Fibroblast of skin of right quadriceps (primary cell): ENCODE measurements at places on chromosomes 11 and 22.

- no peak for DNase-seq
Observed at GRCh38 chr22:26906464-26906863, 249.1 kb downstream of the MIAT start.

GRCh38 chr22:44395118-44396005 lies 82.6 kb upstream of the SHISAL1 start:
- no peak for DNase-seq

DNA sequence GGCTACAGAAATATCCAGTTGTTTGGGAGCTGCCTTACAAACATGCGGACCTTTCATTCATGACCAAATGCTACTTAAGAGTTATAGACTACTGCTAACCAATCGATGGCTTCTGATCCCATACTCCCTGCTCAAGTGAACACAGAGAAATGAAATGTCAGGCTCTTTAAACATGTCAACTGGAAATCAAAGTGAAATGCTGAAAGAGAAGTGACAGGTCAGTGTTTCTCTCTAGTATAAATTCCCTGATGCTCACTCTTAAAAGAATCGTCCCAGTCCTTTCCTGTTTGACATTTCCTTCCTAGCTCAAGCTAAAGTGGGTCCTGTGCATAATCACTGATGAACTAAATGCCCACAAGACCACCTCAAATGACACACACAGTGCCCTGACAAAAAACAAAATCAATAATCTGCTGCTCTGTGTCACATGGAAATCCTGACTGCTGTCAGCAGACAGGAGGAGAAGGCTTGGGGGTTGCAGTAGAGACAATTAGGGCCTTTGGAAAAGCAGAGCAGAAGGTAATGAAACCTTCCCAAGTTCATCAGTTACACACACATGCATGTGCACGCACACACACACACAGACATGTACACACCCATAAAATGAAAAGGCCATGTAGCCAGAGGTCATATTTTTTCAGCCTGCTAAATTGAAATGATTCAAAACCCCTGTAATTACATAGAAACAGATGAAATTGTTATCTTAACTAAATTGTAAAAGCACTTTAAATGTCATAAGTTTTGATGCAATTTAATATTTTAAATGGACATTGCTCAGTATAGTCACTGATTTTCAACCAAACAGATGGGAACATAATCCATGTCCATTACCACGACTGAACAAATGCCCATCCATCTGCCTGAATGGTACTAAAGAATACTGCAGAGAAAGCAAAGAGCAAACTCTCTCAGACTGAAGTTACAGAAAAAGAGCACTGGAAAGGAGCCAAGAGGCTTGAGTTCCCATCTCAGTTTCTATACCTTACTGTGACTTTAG lies 330.7 kb downstream of the TTC28 start:
- no peak for DNase-seq

- DNase-seq, result no peak
Observed at GRCh38 chr11:3855808-3856491, 486 bp downstream of the STIM1 start.

DNA sequence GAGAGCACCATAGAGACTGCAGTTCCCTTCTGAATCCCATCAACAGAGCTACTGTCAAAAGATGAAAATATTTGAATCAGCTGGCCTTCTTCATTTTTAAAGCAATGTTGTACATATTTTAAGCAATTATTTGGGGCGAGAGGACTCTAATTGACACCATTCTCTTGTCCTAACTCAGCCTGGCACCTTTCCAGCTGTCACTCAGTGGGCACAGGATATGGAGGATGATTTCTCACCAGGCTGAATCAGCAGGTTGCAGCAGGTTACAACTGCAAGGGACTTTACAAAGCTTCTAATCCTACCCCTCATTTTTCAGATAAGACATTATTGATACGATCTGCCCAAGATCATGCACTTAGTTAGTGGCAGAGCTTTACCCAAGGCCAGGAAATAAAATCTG lies 11.9 kb upstream of the WT1 start:
- DNase-seq, result no peak

DNA sequence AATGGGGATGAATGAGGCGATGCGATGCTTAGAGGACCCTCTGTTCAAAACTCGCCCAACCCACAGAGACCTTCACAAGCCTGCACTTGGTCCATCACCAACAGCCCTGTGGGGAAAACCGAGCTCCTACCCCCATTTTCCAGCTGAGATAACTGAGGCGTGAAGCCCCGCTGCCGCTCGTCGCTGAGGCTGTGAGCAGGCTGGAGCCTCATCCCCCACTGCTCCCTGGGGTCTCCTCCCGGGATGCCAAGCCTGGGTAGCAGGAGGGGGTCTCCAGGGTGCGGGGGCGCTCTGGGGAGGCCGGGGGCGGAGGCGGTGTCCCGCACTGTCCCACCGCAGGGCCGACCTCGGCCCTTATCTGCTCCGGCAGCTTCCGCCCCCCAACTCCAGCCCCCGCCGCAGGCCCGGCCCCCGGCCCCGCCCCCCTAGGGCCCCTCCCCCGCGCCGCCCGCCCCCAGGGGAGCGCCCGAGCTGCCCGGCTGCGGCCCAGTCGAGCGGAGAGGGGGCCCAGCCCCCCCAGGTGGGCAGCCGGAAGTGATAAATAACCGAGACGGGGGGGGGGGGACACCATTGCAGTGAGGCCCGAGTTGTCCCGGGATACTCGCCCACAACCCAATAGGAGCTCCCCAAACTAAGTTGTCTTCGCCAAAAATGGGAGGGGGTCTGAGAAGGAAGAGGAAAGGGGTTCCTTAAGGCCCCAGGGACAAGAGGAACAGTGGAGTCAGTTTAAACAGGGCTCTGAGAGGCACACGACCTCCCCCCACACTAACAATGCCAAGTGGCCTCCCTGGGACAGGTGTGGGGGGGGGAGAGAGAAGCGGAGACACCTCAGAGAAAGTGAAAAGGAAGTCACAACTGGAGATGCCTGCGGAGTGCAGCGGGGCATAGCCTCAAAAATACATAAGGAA lies 8.3 kb upstream of the SLC39A13 start:
- no peak for DNase-seq

DNA sequence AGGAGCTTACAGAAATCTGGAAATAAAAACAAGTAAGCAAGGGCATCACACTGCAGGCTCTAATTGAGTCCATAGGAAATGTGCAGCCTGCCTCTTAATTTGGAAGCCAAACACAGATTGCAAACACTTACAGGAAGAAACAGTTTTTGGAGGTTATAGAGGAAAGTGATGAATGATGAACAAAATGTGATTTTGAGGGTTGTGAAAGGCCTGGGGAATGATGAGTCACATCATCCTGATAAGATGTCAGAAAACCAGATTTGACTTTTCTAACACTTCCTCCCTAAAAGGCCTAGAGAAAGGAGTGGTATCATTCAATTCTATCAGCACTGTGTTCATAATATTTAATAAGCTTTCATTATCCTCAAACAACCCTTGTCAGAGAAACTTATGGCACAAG lies 96.6 kb upstream of the POU2AF2 start:
- DNase-seq, result no peak

- no peak for DNase-seq
Observed at GRCh38 chr22:22878801-22879674, 8.6 kb upstream of the IGLL5 start.

GRCh38 chr11:77075425-77075905 lies 8.7 kb downstream of the CAPN5 start:
- DNase-seq, result no peak

- no peak for DNase-seq
Observed at GRCh38 chr22:40746428-40747220, 67.3 kb downstream of the MCHR1 start.

DNA sequence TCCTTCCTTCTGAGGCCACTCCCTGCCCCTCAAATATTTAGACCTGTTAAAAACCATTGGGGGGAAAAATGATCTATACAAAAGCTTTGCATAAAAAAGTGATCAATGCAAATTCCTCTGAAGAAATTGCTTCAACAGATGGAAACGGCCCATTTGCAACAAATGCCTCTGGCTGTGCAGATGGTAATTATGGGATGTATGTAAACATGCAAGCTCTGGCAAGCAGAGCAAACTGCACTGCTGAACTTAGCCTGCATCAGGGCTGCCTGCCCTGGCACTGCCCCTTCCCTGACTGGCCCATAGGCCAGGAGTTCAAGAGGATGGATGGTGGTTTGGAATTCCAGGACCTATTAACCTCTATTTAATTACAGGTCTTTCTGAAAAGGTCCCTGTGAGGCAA lies 388.7 kb downstream of the MIAT start:
- no peak for DNase-seq

GRCh38 chr11:33716243-33716642 lies 15.6 kb upstream of the C11orf91 start:
- DNase-seq, result no peak

DNA sequence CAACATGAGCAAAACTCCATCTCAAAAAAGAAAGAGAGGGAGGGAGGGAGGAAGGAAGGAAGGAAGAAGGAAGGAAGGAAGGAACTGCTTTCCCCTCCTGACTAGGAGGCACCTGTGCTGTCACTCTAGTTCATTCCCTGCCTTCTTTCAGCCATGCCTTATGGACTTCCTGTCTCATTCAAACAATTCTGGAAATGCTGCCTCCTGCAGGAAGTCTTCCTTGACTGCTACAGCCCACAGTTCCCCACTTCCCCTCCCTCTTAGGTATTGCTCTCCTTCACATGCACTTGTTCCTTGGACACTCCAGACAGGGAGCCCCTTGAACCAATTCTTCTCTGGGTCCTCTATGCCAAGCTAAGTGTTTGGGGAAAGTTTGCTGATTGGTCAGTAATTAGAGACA lies 31.6 kb upstream of the WNT11 start:
- peak; percentile 17 for DNase-seq

GRCh38 chr22:20015971-20016733 lies 471 bp downstream of the ARVCF start:
- DNase-seq, result no peak

GRCh38 chr22:35454416-35455054 lies 54.6 kb downstream of the MCM5 start:
- DNase-seq, result no peak

DNA sequence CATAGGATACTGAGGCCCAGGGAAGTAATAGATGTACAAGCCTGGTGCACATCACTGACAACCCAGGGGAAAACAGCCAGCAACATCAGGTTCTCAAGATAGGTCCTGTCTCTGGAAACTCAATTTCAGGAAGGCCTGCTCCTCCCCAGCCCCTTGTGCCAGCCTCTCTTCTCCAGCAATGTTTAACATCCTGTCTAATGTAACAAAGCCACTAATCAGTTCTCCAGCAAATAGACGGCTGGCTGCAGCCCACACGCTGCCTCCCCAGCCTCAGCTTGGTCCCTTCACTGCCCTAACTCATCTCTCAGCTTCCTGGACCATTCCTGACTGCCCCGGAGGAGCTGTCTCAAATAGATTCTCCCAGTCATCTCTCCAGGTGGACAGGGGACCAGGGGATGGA lies 37.8 kb downstream of the RPL27A start:
- DNase-seq, result peak; percentile 22

GRCh38 chr11:125276619-125276976 lies 112.0 kb downstream of the PKNOX2 start:
- DNase-seq, result no peak

DNA sequence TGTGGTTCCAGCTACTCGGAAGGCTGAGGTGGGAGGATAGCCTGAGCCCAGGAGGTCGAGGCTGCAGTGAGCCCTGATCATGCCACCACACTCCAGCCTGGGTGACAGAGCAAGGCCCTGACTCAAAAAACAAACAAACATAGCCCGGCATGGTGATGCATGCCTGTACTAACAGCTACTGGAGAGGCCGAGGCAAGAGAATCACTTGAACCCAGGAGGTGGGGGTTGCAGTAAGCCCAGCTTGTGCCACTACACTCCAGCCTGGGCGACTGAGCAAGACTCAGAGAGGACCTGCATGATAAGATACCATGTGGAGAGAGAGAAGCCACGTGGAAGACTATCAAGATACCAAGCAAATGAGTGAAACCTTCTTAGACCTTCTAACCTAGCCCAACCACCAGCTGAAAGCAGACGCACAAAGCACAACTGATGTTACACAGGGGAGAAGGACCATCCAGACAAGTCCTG lies 36.1 kb downstream of the AMBRA1 start:
- DNase-seq, result no peak

GRCh38 chr11:15864026-15864805 lies 492.1 kb downstream of the SOX6 start:
- DNase-seq, result no peak

DNA sequence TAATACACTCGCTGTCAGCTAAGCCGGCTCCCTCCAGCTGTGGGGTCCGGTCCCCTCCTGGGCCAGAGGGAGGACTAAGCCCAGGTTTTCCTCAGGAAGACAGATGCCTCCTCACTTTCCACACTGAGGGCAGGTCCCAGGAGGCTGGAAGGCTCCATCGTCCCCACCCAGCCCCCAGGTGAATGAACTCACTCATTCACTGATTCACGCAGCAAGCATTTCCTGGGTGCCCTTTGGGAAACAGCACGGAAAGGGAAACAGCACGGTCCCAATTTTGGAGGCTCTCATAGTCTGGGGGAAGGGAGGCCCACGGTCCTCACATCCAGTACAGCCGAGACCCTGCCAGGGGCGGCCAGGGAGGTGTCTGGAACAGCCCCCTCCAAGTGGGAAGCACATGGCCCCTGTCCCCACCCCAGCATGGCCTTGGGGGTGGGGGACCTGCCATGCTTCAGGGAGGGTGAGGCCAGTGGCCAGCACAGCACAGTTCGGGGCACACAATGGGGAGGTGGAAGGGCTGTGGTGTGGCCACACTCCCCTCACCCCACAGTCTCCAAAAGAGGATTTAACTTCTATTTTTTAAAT lies 9.3 kb upstream of the TH start:
- DNase-seq, result no peak

GRCh38 chr11:63769042-63769713 lies 603 bp upstream of the ZFTA start:
- peak; percentile 43 for DNase-seq

DNA sequence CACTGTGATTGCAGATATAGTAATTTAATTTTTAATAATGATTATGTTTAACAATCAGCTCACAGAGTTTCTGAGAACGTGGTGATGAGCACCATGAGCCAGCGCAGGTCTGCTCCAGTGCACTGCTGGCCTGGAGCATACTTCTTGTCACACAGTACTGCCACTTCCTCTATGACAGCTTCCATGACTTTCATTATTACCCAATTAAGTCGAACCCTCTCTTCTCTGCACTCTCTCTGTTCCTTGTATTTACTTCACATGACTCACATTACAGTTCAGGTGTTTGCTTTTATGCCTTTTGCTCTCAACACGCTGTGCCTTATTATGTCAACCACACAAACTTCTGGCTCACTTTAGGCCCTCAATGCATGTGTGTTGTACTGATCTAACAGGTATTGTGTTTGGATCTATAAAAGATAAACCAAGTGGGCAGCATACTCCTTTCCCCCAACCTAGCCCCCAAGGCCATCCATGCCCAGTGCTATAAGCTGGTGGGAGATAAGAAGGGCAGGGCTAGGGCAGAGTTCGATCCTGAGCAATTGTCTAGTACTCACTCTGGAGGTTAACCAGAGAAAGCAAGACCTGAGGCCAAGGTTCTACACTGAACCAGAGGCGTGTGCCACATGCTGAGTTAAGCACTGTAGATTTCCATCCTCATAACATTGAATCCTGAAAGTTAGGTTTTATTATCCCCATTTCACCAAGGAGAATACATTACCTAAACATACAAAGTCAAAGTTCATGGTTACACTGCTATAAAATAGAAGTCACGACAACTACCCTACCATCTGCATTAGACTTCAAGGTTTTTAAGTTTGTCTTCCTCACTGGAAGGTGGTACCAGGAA lies 356.5 kb downstream of the INSC start:
- no peak for DNase-seq
